Neural crest cell (in vitro differentiated cells): ENCODE measurements at places on chromosomes 7 and 10.

DNA sequence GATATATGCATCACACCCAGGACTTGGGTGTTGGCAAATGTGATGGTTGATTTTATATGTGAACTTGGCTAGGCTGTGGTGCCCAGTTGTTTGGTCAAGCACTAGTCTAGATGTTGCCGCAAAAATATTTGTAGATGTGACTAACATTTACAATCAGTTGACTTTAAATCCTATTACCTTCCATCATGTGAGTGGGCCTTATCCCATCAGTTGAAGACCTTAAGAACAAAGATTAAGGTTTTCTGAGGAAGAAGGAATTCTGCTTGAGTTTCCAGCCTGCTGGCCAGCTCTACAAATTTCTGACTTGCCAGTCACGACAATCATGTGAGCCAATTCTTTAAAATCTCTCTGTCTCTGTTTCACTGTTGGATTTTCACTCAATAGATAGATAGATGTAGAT is 20.3 kb downstream of the TSPAN13 start:
- no peaks in the 10 kb centered on the region for H3K27me3 ChIP-seq
- no peak overlapping the region for H3K4me3 ChIP-seq
- H3K36me3 ChIP-seq: peaks cover 3% of the 10 kb centered on the region

DNA sequence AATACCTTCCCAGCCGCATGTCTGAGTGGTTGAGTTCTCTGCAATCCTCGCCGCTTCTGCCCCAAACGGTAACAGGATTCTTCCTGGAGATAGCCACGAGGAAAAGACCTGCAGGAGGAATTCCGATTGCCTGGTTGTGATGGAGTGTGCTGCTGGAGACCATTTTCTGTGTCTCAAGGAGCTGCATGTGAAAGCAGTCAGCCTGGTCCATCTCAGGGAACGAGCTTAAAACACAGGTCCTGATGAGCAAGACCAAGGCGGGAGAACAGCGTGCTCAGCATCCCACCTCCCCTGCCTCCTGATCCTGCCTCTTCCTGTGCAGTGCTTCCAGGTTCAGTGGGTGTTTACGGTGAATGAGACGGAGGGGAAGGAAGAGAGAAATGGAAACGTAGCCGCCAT is 26.5 kb downstream of the VIPR2 start:
- H3K4me3 ChIP-seq: no peak overlapping the region
- DNase-seq: no peak
- H3K27me3 ChIP-seq: peaks cover 33% of the 10 kb centered on the region
- H3K27ac ChIP-seq: no peak overlapping the region
- no peaks in the 10 kb centered on the region for H3K36me3 ChIP-seq
- peaks cover 5% of the 10 kb centered on the region for H3K4me1 ChIP-seq

GRCh38 chr7:46654546-46655443 is 733.7 kb upstream of the IGFBP3 start:
- peaks cover 4% of the 10 kb centered on the region for H3K36me3 ChIP-seq
- H3K4me3 ChIP-seq: no peak overlapping the region
- no peak for DNase-seq
- no peaks in the 10 kb centered on the region for H3K4me1 ChIP-seq
- H3K27ac ChIP-seq: no peak overlapping the region

GRCh38 chr10:110789604-110790433 is 81.9 kb upstream of the PDCD4 start:
- no peaks in the 10 kb centered on the region for H3K27me3 ChIP-seq
- no peak overlapping the region for H3K27ac ChIP-seq
- no peaks in the 10 kb centered on the region for H3K36me3 ChIP-seq
- DNase-seq: no peak
- H3K4me3 ChIP-seq: no peak overlapping the region

DNA sequence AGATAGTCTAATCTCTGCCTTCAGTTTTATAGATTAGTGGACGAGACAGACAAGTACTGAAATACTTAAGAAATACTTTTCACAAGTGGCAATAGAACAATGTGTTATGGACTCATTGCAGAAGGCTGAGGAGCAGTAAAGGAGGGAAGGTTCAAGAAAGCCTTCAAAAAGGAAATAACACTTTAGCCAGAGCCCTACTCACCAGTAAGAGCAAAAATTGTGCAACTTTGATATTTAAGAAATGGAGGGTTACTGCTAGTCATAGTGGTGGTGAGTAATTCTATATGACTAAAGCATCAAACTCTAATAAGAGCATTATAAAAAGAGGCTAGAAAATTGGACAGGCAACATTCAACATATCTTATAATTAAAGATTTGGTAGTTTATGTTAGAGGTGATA is 28.8 kb downstream of the PTPN12 start:
- peaks cover 43% of the 10 kb centered on the region for H3K4me1 ChIP-seq
- H3K4me3 ChIP-seq: no peak overlapping the region
- peaks cover 6% of the 10 kb centered on the region for H3K36me3 ChIP-seq
- no peak overlapping the region for H3K27ac ChIP-seq
- no peaks in the 10 kb centered on the region for H3K27me3 ChIP-seq
